Right kidney (tissue), 9 donors: ENCODE measurements at places on chromosomes 1 and 21.

DNA sequence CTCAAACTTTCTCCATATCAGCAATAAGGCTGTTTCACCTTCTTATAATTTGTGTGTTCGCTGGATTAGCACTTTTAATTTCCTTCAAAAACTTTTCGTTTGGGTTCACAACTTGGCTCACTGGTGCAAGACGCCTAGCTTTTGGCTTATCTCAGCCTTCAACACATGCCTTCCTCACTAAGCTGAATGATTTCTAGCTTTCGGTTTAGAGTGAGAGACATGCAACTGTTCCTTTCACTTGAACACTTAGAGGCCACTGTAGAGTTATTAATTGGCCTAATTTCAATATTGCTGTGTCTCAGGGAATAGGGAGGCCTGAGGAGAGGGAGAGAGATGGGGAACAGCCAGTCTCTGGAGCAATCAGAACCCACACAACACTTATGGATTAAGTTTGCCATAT is 41.2 kb upstream of the IFNLR1 start:
- DNase-seq, result no peak

DNA sequence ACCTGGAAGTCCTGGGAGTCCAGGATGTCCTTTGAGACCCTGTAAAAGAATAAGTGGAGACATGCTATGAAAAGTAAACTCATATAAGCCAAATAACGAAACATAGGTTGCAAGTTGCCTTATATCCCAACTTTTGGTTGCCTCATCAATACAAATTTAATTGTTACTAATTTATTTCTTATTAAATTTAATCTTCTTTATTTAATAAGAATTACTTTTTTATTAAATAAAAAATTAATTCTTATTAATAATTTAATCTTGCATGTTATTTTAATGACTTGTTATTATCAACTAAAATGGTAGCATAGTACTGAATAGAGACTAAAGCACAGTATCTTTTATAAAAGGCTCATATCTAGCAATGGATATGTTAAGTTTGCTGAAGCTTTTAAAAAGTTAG is 92.9 kb downstream of the COL24A1 start:
- no peak for DNase-seq

GRCh38 chr21:29248124-29248523 is 50.6 kb upstream of the BACH1 start:
- no peak for DNase-seq

DNA sequence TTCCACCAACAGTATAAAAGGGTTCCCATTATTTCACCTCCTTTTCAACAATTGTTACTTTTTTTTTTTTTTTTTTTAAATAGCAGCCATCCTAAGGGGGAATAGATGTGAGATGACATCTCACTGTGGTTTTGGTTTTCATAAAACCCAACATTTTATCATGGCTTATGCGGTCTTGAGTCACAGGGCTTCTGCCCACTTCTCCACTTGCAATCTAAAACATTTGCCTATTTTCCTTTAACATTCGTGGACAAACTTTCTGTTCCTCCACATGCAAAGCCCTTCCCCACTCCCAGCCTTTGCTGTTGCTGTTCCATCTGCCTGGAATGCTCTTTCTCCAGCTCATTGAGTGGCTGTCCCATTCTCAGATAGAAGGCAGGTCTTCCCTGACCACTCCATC is 239.7 kb upstream of the KCNK2 start:
- no peak for DNase-seq
